Retina (tissue), 1 donor: ENCODE measurements at places on chromosomes 3 and 15.

- DNase-seq, result no peak
Measured at GRCh38 chr3:16864610-16865313, 20.0 kb upstream of the PLCL2 start.

- DNase-seq, result no peak
Measured at GRCh38 chr15:40790718-40791117, 16.2 kb upstream of the ZFYVE19 start.

DNA sequence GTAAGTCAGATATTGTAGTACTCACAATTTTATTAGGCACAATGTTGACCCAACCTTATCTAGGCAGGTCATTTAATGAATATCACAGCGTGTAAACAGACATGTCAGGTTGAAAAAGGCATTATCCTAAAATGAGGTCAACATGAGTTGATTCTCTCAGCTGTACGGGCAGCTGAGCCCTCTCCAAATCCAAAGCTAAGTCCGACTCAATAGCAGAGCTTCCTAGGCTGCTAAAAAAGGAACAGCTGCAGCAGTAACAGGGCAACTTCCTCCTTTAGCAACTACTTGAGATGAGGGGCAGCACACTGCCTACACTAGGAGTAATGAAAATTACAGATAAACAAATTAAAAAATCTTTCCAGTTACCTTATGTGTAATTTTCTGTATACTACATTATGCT lies 189.2 kb downstream of the CADM2 start:
- peak; percentile 15 for DNase-seq

DNA sequence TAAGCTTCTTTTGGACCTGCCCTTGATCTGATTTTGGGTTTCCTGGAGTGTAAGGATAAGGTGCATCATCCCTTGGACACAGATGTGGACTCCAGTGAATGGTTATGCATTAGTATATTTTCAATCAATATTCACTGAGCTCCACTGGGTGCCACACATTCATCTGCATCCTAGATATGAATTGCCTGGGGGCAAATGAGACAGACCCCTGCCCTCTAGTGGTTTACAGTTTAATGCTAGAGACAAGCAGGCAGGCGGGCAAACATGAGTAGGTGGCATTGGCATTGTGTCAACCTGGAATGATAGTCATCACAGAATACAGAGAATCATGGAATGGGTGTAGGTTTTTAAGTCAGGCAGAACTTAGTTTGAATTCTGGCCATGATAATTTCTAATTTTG lies 252.5 kb upstream of the SOX14 start:
- no peak for DNase-seq

DNA sequence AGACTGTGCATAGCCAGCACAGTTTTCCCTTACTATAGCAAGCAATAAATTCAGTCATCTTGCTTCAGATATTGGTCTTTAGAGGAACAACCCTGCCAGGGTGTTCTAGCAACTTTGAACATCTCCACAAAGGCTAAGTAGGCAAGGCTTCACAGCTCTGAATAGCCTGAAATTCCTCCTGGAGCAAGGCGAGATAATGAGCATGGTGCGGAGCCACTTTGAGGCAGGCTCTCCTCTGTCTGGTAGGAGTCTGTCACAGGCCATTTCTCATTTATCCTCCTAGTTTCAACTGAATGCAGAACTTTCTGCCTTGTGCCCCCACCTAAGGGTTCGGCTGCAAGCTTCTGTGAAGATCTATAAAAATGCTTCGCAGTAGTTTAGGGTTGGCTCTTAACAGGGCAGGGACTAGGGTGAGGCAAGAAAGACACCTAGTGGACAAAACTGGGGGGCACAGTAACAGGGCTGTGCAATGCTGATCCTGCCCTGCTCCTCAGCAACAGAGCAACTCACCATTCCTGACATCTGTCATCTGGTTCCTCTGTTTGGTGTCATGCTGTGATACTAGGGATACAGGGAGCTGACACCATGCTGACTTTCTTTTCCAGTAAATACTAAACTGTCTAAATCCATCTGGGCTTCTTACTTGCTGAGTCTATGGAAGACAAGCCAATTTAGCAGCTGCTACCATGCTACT lies 16.6 kb upstream of the EHHADH start:
- peak; percentile 38 for DNase-seq

DNA sequence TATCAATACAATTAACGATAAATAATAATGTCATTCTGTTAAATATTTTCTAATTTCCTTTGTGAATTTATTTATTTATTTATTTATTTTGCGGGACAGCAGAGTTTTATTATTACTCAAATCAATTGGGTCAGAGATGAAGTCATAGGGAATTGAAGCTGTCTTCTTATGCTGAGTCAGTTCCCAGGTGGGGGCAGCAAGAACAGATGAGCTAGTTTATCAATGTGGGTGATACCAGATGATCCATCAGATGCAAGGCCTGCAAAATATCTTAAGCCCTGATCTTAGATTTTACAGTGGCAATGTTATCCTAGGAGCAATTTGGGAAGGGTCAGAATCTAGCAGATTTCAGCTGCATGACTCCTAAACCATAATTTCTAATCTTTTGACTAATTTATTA lies 1050.3 kb downstream of the OTOL1 start:
- DNase-seq, result no peak

GRCh38 chr3:42763021-42763420 lies 10.0 kb downstream of the CCDC13 start:
- no peak for DNase-seq

DNA sequence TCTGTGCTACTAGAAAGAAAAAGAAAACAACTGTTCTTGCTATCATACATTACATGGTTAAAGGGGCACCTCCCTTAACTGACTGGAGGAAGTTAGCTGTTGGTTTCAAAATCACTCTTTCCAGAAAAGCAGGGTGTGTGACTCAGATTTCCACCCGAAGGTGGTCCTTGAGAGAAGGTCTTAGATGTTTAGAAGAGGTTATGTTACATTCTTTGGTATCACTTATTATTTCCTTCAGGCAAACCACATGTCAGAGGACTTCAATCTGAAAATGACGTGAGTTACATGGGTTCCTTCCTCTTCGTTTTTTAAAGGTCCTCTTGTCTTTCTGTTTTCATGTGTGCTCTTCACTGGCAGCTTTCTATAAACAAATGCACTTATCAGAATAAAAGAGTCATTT lies 307.9 kb upstream of the CBLB start:
- DNase-seq, result no peak

DNA sequence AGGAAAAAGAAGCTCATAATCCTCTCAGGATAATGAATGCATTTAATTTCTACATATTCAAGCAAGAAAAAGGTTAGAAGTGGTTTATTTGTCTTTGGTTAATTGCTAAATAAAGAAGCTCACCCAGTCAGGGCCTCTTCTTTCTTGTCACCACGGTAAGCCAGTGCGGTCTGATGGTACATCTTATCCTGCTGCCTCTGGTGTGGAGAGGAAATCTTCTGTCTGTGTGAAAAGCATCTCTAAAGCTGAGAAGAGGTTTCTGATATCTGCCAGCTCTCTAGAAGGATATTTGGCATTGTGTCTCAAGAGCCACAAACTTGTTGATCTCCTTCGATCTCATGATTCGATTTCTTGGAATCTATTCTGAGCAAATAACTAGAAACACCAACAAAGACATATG lies 144.9 kb downstream of the SV2B start:
- no peak for DNase-seq

DNA sequence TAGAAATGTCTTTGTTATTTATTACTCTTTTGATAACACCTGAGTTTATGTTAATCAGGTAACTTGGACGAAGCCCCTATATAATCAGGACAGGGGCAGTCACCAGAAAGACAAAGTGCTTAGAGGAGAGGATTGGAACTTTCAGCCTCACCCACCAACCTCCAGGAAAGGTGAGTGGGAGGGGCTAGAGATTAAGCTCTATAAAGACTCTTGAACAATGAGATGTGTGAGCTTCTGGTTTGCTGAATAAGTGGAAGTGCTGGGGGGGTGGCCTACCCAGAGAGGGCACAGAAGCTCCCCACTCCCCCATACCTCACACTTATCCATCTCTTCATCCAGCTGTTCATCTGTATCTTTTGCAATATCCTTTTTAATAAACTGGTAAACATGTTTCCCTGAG lies 73.9 kb downstream of the TTBK2 start:
- DNase-seq, result no peak

DNA sequence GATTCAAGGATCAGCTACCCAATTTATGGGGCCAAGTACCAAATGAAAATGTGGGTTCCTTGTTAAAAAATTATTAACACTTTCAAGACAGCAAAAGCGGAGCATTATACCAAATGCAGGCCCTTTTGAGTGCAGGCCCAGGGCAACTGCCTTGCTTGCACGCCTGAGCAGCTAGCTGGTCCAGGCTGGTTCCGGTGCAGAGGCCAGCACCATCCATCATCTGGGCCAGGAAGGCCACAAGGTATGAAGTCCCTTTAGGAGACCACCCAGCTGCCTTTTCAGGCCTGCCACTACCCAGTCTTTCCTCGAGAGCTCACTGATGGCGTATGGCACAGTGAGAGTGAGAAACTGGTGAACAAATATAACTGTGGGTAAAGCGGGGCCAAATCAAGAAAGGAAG lies 13.0 kb downstream of the ANAPC13 start:
- DNase-seq, result no peak

- DNase-seq, result no peak
Measured at GRCh38 chr3:39671116-39671515, 138.3 kb upstream of the MYRIP start.
